ENCODE measurements at places on chromosomes 5 and 9. TPM values are rescaled to one million over a fixed set of nuclear protein-coding genes. Genes with fewer than 3 reads are reported as not detected.

Gene GPX3
- total RNA-seq, result 4,557 TPM

Gene GRIA1
- total RNA-seq, result 0.89 TPM

Gene RBM27
- 31.6 TPM for total RNA-seq

Gene DND1
- 2.0 TPM for total RNA-seq

Gene EPB41L4A
- 31.9 TPM for total RNA-seq

Gene CCL27
- total RNA-seq, result not detected

All from thyroid gland (tissue), 4 donors.